HT1080 (cell line): ENCODE measurements at places on chromosomes 7 and 10.

- DNase-seq = no peak
These were observed 63.3 kb downstream of the AKR1B1 start for GRCh38 chr7:134395604-134396003.

GRCh38 chr7:33592718-33593117 lies 312.6 kb upstream of the BMPER start:
- DNase-seq = no peak

GRCh38 chr10:48429309-48429708 lies 122.8 kb downstream of the MAPK8 start:
- DNase-seq = no peak

GRCh38 chr7:155326385-155326784 lies 28.7 kb downstream of the INSIG1 start:
- DNase-seq = no peak

- peak; percentile 81 for DNase-seq
These were observed 5.2 kb downstream of the TAX1BP1 start for GRCh38 chr7:27745064-27745583.

- DNase-seq = peak; percentile 74
These were observed 6.2 kb downstream of the GSAP start for GRCh38 chr7:77409739-77410547.

DNA sequence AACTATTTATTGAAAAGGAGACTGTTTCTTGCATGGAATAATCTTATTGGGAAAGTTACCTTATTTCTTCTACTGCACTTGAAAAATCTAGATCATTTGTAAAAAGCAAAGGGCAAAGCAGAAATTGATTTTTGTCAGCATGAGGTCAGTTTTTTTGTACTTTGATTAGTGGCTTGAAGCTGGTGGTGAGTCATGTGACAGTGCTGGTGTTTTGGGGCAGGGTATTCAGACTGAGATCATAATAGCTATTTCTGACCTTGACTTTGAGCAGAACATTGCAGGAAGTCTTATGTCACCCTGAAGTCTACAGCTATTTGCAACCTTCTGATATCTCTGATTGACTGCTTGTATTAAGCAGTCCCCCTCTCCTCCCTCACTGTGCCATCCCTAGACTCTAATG lies 66.3 kb upstream of the SORCS3 start:
- DNase-seq = no peak

GRCh38 chr10:119919826-119920225 lies 27.3 kb downstream of the SEC23IP start:
- no peak for DNase-seq

DNA sequence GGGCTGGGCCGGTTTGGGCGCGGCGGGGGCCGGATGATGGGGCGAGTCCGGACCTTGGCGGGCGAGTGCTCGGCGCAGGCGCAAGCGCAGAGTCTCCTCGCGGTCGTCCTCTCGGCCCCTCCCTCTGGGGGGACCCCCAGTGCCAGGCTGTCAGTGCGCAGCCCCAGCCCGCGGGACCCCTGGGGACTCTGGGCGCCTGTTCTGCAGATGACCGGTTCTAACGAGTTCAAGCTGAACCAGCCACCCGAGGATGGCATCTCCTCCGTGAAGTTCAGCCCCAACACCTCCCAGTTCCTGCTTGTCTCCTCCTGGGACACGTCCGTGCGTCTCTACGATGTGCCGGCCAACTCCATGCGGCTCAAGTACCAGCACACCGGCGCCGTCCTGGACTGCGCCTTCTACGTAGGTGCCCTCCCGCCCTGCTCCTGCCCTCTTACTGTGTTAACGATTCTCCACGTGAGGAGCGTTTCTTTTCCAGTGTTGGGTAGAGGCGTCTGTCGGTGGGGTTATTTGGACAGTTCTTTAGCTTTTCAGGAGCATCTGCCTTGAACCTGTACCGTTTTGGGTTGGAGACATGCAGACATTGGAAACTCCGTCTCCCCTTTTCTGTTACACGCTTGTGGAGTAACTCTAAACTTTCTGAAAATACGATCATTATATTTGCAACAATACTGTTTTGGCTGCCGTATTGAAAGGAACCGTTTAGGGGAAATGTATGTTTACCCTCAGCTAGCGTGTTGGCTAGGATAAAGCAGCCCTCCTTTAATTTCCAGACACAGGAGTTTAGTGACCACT lies 706 bp downstream of the BUB3 start:
- DNase-seq = peak; percentile 60

DNA sequence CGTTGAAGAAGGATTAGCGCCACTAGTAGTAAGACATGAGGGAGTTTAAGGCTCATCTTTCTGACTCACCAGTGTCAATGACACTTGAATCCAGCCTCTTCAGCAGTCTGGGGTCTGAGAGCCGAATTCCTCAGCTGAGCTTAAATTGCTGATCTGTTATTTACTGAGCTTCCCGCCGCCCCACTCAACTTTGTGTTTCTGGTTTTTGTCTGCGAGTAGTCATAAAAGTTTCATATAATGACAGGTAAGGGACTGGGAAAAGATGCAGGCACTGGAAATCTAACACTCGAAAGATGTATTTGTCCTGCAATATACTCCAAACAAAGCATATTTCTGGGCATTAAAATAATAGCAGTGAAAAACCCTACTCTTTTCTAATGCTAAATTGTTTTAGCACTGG lies 51.2 kb upstream of the RELN start:
- no peak for DNase-seq

- DNase-seq = no peak
These were observed 572.4 kb downstream of the GLRX3 start for GRCh38 chr10:130708465-130709070.

DNA sequence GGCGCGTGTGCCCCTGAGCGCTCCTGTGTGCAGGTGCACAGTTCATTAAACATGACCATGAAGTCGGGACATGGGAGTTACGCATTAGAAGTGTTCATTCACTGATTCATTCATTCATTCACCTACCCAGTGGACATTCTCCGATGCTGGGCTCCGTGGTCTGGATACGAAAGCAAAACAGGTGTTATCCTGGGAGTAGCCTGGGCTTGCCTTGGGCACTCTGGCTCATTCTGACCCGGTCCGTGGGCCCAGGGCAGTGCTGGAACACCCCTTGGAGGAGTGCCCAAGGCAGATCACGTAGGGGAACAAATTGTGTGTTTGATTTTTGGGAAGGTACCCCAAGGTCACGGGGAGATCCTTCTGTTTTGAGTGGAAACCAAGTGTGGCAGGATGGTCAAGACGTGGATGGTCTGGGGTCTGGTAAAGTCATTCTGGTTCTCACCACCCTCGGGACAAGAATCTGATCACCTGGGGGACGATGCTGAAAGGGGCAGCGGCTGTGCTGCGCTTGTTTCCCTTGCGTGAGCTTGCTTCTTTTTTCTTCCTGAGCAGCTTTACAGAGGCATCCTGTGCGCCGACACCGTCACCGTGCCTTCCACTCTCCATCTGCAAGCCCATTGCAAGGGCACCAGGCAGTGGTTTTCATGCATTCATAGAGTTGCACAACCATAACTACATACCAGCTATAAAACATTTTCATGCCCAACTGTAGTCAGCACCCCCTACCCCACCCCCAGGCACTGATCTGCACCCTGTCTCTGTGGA lies 10.1 kb downstream of the ELFN1 start:
- DNase-seq = no peak

DNA sequence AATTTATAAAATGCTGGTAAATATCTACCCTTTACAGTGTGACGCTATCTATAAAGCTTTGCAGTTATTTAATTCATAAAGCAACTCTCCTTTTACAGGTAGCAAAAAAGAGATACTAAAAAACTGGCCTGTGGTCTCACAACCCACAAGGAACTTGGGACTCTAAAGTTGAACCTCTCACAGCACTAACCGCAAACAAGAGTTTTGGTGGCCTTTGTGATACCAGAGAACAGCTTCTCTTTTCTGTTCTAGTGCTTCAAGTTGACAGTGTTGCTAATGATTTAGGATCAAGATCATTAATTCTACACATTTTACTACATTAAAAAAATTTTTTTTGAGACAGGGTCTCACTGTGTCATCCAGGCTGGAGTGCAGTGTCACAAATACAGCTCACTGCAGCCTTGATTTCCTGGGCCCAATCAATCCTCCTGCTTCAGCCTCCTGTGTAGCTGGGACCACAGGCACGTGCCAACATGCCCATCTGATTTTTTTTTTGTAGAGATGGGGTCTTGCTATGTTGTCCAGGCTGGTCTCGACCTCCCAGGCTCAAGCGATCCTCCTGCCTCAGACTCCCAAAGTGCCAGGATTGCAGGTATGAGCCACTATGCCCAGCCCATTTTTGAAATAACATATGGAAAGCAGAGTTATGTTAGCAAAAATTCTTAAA lies 56.0 kb upstream of the ST8SIA6 start:
- DNase-seq = no peak

- no peak for DNase-seq
These were observed 24.2 kb downstream of the ITIH5 start for GRCh38 chr10:7642491-7643011.

DNA sequence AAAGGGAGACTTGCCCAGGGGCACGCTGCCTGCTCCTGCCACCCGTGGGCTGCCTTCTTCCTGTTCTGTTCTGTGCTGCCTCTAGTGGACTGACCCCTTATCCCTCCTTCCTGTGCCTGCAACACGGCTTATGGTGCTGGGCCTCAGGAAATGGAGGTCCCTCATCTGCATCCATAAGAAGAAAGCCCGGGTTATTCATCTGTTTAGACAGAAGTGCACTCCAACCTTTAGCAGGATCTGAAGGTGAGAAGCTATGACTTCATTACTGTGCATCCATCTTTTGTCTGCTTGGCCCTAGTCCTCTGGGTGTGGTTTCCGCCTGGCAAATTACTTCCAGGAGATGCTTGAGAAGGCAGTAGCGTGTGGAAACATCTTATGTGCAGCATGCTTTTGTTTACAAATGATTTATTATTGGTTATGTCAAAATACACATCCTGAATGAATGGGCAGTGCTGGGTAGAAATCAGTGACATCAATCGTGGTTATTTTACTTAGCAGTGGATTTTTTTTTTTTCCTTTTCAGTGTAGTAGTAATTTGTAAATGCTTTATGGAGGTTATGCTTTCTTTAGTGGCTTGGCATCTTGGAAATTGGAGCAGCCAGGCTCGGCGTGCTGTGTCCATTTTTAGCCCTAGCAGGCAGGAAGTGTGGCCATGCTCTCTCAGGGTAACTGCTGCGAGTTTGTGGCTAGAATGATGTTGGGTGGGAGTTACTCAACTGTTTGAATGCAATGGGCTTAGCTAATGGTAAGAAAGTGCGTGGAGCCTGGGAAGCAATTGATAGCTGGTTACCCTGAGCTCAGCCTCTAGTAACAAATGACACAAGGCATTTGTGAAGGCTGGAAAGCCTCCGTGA lies 12.7 kb downstream of the PTPRE start:
- DNase-seq = peak; percentile 61

- peak; percentile 76 for DNase-seq
These were observed 17.7 kb downstream of the CLIP2 start for GRCh38 chr7:74306730-74307469.

GRCh38 chr10:70477661-70478162 lies 855 bp upstream of the PALD1 start:
- peak; percentile 33 for DNase-seq

DNA sequence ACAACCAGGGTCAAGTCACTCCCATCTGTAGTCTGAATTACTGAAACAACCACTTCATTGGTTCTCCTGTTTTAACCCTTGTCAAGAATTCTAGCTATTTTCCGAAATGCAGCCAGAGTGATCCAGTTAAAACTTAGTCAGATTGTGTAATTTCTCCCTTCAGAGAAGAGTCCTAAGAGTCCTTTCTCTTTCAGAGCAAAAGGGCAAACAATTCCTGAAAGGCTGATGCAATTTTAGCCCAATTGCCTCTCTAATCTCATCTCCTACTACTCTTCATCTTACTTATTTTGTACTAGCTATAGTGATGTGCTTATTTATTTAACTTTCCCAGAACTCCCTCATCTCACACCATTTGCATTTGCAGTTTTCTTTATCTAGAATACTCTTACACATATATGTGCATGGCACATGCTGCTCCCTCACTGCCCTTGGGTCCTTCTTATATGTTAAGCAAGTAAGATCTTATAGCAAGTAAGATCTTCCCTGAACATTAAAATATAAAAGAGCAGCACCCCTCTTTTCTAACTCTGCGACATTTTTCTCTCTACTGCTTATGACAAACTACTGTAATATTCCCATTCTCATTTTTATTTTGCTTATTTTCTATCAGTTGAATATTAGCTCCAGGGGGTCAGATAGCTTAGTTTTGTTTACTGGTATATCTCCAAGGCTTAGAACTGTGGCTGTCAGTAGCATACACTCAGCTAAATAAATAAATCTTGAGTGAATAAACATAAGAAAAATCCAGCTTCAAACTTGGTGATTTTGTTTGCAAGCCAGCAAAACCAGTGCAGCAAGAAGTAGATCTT lies 44.6 kb downstream of the HGF start:
- no peak for DNase-seq

GRCh38 chr10:73163096-73163495 lies 4.7 kb downstream of the ECD start:
- no peak for DNase-seq

- DNase-seq = peak; percentile 22
These were observed 613 bp downstream of the MAPK8 start for GRCh38 chr10:48306870-48307710.

- DNase-seq = no peak
These were observed 108.9 kb upstream of the FRMD4A start for GRCh38 chr10:14439451-14440259.

DNA sequence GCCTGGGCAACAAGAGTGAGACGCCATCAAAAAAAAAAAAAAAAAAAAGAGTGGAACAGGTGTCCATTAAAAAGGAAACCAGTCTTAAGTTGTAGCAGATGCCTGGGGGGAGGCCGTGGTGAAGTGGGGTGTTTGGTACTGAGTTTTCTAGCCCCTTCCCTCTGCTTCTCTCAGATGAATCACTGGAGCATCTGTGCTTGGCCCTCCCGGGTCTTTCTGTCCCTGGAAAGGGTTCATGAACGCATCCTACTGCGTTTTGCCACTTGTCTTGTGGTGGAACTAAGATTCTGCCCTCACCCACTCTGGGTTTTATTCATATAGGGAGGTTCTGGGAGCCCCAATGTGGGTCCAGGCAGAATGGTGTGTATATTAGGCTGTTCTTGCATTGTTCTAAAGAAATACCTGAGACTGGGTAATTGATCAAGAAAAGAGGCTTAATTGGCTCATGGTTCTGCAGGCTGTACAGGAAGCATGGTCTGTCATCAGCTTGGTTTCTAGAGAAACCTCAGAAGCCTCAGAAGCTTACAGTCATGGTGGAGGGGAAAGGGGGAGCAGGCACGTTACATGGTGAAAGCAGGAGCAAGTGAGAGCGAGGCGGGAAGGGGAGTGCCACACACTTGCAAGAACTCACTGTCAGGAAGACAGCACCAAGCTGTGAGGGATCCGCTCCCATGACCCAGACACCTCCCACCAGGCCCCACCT lies 63.5 kb downstream of the CAMK1D start:
- no peak for DNase-seq

- no peak for DNase-seq
These were observed 23.1 kb downstream of the KCP start for GRCh38 chr7:128887169-128888038.
